Activated T-cell treated with anti-CD3 and anti-CD28 coated beads for 24 hours (primary cell): ENCODE measurements at places on chromosomes 13 and 19.

GRCh38 chr13:77298426-77298825 lies 28.5 kb downstream of the MYCBP2 start:
- DNase-seq, result no peak

DNA sequence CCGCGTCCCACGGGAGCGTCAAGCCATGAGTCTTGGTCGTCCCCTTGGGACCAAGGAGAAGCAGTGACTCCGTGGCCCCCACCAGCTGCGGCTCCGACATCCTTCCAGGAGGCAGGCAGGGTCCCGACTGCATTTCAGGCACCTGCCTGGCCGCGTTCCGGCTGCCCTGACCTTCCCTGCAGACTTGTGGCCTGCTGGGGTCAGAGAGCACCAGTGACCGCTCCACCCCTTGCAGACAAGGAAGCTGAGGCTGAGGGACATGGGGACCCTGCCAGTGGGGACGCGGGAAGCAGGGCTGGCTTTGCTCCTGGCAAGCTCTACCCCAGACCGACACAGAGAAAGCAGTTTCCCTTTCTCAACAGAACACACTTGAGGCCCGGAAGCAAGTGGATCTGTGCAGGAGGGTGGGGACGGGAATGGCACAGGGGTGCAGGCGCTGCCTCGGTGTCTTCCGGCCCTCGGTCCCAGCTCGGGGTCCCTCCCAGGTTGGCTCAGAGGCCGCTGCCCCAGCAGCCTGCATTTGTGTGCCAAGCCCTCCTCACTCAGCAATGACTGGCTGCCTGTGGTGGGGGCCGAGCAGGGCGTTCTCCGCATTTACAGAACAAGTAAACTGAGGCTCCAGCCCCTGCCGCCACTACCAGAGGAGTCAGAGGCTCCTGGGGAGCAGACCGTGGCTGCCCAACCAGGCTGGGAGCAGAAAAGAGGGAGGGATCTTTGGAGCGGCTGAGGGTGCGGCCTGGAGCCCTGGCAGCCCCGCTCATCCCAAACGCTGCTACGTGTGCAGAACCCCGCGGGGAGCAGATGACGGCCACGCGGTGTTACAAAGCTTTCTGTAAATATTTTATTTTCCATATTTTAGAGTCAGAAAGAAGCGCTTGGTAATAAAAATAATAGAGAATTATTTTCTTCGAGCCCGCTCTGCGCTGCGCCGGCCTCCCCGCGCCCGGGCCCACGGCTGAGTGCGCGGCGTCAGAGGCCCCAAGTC lies 43.9 kb downstream of the GAS6 start:
- no peak for DNase-seq

GRCh38 chr19:30896554-30896953 lies 452.7 kb downstream of the TSHZ3 start:
- DNase-seq, result no peak

GRCh38 chr13:39596685-39597084 lies 6.3 kb downstream of the LHFPL6 start:
- no peak for DNase-seq
